Esophagus muscularis mucosa (tissue), 4 donors: ENCODE measurements at places on chromosomes 1 and 21. TPM values are rescaled to one million over a fixed set of nuclear protein-coding genes. Genes with fewer than 3 reads are reported as not detected.

GRCh38 chr21:24705201-24705600 is 902.1 kb downstream of the MRPL39 start:
- DNase-seq, result no peak

DNA sequence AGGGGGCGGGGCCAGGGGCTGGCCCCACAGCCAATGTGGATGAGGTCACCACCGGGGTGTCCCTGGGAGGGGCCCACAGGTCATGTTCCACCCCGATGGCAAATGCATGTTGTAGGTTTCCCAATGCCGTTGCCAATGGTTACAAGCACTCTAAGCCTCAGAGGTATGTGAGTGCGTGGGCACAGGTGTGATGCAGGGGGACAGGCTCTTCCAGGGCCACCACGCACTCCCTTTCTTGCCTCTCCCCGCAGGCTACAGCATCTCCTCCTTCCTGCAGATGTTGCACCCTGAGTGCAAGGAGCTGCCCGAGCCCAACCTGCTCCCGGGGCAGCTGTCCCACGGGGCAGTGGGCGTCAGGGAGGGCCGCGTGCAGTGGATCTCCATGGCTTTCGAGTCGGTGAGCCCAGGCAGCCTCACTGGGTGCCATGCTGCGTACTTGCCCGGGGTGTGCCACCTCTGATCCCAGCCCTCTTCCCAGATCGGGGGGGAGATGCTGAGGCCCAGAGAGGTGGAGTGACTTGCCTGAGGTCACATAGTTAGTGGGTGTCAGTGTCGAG is 52.4 kb downstream of the DISP3 start:
- DNase-seq, result no peak

URB1 gene
- total RNA-seq, result 23.2 TPM

- DNase-seq, result no peak
Measured at GRCh38 chr1:34726861-34727260, 28.0 kb upstream of the GJB5 start.

- DNase-seq, result peak; percentile 91
Measured at GRCh38 chr1:228664399-228664914, 70.8 kb upstream of the RHOU start.

S100A1 gene
- total RNA-seq, result 6.1 TPM

GRCh38 chr1:231702804-231703203 is 76.2 kb downstream of the DISC1 start:
- no peak for DNase-seq

NBPF6 gene
- not detected for total RNA-seq

DNA sequence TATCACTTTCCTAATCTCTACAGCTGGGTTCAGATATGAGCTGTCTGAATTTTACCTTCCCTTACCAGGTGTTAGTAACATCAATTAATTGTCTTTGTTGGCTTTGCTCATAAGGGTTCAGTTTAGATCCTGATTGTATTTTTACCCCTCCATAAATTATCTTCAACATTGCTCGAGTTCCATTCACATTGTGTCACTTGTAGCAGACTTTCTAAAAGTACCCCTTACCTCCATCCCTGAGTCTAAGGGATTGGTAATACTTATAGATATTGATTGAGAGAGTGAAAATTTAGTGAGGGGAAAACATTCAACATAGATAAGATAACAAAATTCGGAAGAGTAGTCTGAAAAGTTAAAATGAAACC is 7.3 kb downstream of the RASAL2 start:
- DNase-seq, result no peak

DNA sequence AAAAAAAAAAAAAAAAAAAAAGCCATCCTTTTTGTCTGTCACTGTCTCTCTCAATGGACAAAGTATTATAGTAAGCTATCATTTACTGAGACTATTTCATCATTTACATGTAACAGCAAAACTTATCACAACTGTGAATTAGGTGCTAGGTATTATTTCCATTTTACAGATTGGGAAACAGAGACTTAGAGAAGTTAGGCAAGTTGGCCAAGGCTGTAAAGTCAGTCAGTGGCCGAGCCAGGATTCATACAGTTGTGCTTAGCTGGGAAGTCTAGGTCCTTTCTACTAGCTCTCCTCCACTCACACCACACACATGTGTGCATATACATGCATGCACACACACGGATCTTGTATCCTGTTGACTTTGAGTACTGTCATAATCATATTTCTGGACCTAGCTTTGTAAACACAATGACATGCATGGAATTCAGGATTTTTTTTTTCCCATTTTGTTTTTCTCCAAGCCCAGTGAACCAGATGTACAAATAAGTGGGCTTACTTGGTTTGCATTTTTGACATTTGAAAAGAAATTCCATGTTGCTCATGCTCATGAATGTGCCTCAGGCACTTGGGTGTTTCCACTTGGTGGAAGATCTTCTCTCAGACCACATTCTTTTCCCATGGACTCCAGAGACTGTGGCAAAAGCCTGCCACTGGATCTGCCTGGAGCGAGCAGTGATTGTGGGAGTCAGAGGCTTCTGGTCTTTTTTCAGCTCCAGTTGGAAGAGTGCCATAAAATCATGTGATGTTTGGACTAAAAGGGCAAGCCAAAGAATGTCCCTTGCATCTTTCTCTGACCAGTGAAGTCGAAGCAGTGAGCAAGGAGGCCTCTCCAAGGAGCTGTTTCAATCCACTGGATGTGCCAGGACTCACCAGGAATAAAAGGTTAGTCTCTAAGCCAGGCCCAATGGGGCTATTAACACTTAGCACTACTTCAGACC is 61.7 kb upstream of the DNAJC6 start:
- peak; percentile 55 for DNase-seq

CHRM3 gene
- 118 TPM for total RNA-seq

- no peak for DNase-seq
Measured at GRCh38 chr21:44059710-44060109, 47.5 kb upstream of the PWP2 start.

DNA sequence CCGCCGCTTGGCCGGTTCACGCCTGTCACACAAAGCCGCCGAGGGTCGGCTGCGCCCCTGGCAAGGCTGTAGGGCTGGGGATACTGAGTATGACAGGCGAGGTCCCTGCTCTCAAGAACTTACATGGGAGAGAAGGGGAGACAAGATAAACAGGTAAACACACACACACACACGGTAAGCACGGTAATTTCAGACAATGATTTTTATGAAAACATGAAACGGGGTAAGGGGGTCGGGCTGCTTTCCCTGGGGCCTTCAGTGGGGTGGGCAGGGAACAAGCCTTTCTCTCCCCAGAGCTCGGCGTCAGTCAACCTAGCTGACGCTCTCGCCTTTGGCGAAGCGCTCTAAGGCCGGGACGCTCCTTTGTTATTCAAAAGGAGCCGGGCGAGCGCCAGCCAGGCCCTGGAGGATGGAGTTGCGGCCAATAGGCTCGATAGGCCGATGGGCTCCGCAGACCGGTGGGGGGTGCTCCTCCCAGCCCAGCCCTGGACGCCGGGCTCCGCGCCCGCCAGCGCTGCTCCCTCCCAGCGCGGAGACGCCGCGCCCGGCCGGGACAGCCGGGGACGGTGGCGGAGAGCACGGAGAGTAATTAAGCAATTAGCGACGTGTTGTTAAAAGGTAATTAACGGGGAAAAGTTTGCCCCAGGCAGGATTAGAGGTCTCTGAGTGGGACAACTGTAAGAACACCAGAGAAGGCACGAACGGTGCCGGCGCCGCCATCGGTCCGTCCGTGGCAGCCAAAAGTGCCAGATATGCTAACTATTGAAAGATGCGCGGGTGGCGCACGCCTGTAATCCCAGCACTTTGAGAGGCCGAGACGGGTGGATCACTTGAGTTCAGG is 950 bp upstream of the INKA2 start:
- no peak for DNase-seq

DNA sequence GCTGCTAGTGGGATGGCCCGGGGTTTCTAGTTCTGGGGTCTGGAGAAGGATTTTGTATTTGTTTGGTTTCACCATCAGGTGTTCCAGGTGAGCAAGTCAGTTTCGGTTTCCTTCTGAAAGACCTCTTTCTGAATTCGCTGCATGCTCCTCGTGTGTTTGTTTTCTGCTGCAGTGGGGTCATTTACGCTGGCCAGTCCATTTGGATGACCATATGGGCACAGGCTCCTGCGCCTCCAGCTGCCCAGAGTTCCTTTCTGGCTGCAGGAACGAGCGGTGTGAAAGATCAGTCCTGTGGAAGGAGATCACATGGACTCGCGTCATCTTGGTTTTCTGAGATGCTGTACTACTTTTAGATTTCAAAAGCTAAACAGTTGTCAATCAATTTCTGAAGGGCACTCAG is 83.7 kb upstream of the GCLM start:
- no peak for DNase-seq

DNA sequence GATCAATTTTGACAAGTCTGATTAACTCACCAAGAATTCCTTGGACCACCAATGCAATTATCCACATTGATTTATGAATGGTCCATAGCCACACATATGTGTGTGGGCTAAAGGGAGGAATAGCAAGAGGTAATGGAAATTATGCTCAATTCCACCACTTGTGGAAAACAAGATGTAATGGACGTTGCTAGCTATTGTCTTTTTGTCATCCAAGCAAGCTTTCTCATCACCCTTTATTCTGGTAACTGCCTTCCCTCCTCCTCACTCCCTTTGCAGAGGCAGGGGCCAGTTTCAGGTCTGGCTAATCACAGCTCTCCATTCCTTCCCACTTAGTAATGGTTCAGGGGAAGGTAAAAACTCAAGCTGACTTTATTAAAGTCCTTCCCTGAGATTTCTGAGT is 24.7 kb upstream of the RAB3GAP2 start:
- DNase-seq, result no peak

GRCh38 chr1:99503276-99503747 is 142.6 kb upstream of the PALMD start:
- no peak for DNase-seq

DNA sequence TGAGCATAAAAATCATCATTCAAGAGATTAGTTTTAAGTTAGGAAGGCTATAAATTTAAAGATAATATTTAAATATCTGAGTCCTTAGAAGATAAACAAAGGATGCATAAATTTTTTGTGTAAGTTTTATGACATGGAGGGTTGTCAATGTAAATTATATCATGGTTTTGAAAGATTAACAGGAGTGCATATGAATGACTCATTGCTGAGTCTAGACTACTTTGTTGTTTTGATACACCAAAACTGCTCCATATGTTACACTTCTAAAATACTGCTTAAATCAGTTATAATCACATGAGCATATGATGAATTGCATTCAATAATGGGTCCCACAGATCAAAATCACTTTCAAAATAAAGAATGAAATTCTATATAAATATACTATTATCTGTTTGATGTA is 312.5 kb downstream of the KCNT2 start:
- no peak for DNase-seq

SLC1A7 gene
- total RNA-seq, result 3.7 TPM

GNAT2 gene
- 0.33 TPM for total RNA-seq
